Renal cortical epithelial cell (primary cell): ENCODE measurements at places on chromosomes 13 and 19. TPM values are rescaled to one million over a fixed set of nuclear protein-coding genes. Genes with fewer than 3 reads are reported as not detected.

ZNF570 gene
- 5.2 and 17.1 TPM in 2 replicates for total RNA-seq

CIRBP gene
- 174 and 314 TPM in 2 replicates for total RNA-seq

KLK8 gene
- total RNA-seq, result 5.4 TPM in 1 of 2 replicates, not detected in the other

KLK12 gene
- total RNA-seq, result not detected in 2 replicates

TMEM238 gene
- 3.4 and 13.7 TPM in 2 replicates for total RNA-seq

PRTN3 gene
- total RNA-seq, result not detected in 2 replicates

CD33 gene
- not detected in 2 replicates for total RNA-seq

ZNF677 gene
- 7.1 and 14.5 TPM in 2 replicates for total RNA-seq

MAB21L1 gene
- not detected in 2 replicates for total RNA-seq

ZNF229 gene
- 11.3 and 13.4 TPM in 2 replicates for total RNA-seq

DNA sequence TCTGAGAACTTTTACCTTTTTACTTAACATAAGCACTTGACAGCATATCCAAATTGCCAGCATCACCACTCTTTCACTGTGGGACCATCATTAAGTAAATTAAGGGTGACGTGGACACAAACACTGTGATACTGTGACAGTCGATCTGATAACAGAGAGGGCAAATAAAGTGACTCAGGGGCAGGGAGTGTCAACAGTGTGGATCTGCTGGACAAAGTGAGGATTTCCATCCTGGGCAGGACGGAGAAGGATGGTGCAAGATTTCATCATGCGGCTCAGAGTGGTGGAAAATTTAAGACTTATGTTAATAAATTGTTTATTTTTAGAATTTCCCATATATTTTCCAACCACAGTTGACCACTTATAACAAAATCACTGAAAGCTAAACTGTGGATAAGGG, 60.0 kb upstream of the WDFY2 start:
- no peak for DNase-seq

DNA sequence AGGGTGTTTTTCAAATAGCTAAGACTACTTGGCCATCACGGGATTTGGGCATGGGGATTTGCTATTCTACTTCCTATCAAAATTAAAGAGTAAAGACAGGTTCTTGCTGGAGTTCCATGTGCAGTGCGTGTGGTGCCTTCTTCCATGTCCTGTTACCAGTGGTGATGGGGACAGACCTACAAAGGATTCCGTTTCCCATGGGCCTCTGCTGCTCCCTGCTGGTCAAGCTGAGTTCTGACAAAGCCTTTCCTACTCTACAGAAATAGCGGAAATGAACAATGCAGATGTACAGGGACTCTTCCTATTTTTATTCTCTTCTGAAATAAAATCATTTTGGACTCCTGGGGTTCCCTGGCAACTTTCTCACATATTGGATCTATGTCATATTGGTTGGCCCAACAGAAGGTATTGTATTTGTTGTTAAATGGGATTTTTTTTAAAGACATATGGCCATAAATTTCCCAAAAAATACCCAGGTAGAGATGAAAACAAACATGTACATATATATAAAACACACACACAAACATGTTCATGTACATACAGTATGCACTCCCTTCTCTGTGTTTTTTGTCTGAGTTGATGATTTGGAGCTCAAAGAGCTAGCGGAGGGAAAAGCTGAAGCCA, 90.5 kb upstream of the SLC15A1 start:
- peak; percentile 75 for DNase-seq

DNA sequence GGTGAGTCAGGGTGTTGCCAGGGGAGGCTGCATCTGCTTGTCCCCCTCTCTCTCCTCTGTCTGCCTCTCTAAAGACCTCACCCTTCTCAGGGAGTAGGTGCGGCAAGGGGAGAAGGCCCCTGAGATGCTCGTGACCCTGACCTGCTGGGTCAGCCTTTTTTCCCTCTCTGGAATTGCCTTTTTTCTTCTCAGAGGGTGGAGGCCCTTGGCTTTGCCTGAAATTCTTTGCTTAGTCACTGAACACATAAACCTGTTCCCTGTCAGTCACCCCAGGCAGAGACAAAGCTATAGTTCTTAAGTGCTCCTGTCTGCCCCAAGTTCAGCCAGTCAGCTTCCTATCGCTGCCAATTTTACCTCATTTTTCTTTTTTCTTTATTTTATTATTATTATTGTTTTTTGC, 35.2 kb upstream of the PEG3 start:
- no peak for DNase-seq

DNA sequence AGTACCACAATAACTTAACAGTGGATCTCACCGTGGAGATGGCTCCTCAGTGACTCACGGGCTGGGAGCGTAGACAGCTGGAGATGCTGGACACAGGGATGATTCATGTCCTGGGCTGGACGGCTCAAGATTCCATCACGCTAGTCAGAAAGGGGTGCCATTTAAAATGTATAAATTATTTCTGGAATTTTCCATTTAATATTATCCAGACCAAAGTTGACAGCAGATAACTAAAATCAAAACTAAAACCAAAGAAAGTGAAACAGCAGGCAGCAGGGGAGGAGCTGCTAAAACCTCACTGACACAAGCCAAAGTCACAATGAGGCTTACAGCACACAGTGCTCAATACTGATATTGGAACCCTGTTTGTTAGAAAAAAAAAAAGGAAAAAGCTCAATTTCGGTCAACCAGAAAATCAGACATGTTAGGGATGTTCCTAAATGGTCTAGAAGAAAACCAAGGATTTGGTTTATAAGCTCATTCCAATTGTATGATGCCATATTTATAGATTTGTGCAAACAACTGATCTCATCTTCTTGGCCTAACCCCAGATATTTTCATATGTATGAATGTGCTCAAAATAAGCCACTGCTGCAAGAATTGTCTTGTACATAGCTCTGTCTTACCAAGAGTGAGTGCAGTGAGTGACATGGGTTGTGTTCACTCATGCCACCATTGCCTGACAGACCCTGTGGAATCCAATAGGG, 111.8 kb downstream of the SACS start:
- DNase-seq, result peak; percentile 89

DNA sequence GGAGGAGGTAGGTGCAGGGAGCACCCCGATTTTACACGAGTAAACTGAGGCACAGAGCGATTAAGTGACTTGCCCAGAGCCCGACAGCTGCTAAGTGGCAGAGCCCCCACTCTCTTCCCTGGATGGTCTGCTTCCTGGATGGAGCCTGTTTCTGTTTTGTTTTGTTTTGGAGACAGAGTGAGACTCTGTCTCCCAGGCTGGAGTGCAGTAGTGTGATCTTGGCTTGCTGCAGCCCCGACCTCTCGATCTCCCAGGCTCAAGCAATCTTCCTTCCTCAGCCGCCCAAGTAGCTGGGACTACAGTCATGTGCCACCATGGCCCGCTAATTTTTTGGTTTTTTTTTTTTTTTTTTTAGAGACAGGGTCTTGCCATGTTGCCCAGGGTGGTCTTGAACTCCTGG, 17.3 kb downstream of the BICRA start:
- DNase-seq, result no peak

DNA sequence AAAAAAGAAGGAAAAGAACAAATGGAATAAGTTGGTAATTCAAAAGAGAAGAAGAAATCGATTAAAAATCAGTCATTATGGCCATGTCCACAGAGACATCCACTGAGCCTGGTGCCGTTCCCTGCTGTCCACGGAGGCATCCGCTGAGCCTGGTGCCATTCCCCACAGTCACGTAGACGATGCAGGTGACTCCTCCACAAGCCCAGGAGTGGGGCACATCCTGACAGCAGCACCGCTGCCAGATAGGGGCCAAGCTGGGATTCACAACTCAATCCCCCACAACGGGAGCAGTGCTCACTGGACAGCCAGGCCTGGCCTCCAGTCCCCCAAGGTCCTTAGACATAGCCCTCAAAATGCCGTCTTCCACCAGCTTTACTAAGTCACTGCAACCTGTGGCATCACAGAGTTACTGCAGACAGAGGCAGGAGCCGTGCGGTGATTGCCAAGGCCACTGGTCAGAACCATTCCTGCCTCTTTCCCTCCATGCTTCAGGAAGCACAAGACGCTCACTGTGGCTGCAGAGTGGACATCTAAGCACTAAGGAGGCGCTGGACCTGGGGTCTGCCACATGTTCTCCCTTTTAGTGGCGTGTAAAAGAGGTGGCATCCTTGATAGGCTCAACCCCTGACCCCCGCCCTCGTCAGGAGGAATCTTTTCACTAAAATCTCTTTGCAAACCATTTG, 131.5 kb upstream of the SPACA7 start:
- no peak for DNase-seq

- no peak for DNase-seq
Observed at GRCh38 chr19:46388311-46389095, 24.9 kb downstream of the CCDC8 start.

- no peak for DNase-seq
Observed at GRCh38 chr19:50046649-50047503, 21.1 kb downstream of the ZNF473 start.

DNA sequence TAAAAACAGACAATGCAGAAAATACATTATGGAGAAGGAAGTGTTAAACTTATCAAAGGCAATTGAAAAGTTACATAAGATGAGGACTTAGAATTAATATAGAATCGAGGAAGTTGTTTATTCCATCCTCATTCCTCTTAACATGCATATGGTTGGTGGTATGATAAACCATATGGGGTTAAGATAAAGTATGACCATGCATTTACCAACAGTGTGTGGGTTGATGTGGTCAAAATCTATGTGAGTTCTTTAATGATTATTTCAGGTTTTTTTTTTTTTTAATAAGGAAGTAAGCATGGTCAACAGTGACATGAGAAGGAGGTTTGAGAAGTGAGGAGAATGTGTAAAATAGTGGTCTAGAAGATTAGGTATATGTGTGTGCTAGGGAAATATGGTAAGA, 94.5 kb downstream of the TDRD3 start:
- no peak for DNase-seq

DNA sequence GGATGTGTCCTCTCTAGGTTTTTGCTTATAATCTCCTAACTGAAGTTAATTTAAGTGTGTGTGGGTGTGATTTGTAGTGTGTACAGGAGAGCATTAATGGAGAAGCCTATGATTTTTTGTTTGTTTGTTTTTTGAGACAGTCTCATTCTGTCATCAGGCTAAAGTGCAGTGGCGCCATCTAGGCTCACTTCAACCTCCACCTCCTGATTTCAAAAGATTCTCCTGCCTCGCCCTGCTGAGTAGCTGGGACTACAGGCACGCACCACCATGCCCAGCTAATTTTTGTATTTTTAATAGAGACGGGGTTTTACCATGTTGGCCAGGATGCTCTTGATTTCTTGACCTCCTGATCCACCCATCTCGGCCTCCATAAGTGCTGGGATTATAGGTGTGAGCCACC, 20.6 kb downstream of the ZNF701 start:
- no peak for DNase-seq

GRCh38 chr13:48094404-48094780, 512 bp downstream of the MED4 start:
- DNase-seq, result no peak

DNA sequence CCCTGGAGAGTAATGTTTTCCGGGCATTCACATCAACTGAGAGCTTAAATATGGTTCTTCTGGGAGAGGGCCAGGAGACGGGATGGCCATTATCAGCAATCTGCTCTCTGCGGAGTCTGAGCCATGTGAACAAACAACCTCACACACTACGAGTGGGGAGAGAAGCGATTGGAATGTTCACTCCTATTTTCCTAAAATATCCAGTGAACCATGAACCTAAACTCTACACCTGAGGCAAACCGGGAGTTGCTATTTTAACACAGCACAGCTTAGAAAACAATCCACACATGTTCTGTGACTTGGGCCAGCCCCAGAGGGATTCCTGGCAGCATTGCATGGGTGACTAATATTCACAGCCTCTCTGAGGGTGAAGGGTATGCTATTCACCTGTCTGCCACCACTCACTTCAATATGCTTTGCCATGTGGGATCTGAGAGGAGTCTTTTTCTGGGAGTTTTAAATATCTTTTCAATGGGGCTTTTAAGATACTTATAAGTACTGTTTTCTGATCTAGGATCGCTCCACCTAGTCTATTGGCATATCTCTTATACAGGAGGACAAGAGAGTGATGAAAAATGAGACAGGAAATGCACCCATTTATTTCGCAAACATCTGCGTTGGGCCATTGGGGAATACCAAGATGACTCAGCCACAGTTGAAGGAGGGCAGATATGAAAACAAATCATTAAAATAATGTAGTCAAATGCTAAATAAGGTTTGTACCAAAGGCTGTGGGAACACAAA, 72.6 kb upstream of the SERP2 start:
- DNase-seq, result peak; percentile 99

- no peak for DNase-seq
Observed at GRCh38 chr13:98374750-98375149, 197.7 kb upstream of the RNF113B start.

DNA sequence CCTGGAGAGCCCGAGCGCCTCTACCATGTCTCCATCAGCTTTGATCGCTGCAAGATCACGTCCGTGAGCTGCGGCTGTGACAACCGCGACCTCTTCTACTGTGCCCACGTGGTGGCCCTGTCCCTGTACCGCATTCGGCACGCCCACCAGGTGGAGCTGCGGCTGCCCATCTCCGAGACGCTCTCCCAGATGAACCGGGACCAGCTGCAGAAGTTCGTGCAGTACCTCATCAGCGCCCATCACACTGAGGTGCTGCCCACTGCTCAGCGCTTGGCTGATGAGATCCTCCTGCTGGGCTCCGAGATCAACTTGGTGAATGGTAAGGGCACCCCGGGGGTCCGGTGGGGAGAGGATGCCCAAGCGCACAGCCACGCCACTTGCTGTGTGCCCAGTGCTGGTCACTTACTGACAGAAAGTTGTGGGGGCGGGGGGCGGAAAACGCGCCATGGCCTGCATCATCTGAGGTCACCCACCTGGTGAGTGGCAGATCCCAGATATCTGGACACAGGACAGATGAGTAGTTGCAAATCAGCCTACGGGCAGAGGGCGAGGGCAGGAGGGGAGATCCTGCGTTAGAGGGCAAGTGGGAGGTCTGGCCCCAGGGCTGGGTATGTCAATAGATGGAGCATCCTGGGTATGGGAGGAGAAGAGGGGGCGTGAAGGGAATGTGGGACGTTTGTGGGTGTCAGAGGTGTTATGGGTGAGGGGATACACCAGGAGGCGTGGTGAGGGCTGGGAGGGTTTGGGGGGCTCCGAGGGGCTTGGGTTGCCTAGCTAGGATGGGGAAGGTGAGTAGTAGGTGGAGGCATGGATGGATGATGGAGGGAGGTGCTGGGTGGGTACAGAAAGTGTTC, 9.8 kb downstream of the ZSWIM4 start:
- no peak for DNase-seq

DNA sequence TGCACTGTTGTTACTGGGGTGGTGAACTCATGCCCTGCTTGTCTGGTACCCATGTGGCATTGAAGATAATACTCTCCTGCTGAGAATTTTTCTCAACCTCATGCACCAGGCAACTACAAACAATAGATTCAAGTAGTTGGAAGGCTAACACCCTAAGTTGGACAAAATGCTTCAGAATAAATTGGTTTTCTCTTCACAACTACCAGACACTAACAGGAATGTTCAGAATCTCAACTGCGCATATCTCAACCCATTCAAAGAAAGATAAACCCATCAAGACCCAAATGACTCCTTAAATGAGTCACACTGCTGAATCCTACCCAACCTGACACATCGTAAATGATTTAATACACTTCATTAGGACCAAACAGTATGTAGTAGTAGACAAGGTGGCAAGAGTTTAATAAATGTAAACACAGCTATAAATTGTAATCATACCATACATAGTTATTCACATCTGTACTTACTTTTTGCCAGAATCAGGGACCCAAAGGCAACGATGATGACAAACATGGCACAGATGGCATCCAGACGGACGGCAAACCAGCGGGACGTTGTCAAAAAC, 227.4 kb downstream of the ABCC4 start:
- no peak for DNase-seq

GRCh38 chr13:20192158-20192835, 441 bp downstream of the GJB2 start:
- DNase-seq, result peak; percentile 32
